ENCODE measurements at places on chromosomes 5 and 9.

- no peak for DNase-seq
Observed at GRCh38 chr5:151597749-151598148, 6.6 kb upstream of the FAT2 start.

GRCh38 chr5:122464191-122464590 is 152.2 kb downstream of the SNCAIP start:
- DNase-seq: no peak

- DNase-seq: peak; percentile 53
Observed at GRCh38 chr5:36397901-36398536, 96.3 kb upstream of the RANBP3L start.

DNA sequence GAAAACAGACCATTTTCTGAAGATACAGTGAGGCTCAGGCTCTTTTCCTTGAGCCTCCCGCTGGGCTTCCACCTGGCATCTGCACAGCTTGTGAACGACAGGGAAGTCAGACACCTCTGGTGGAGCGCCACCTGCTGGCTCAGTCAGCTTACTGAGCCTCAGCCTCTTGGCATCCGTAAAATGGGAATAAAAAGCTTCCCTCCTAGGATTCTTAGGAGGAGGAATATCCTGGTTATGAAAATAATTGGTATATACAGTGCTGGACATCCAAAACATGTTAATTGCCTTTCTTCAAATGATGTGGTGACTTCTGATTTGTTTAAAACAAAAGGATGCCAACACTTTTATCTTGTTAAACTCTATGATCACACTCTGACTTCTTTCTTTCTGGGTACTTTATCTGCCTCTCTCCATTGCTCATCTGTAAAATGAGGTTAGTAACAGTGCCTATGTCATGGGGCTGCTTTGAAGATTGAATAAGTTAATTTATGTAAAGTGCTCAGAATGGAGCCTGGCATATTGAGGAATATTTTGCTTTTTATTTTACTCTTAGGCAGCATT is 67.5 kb downstream of the MAMDC2 start:
- DNase-seq: peak; percentile 63

- DNase-seq: peak; percentile 51
Observed at GRCh38 chr5:53126521-53126920, 17.0 kb upstream of the MOCS2 start.

DNA sequence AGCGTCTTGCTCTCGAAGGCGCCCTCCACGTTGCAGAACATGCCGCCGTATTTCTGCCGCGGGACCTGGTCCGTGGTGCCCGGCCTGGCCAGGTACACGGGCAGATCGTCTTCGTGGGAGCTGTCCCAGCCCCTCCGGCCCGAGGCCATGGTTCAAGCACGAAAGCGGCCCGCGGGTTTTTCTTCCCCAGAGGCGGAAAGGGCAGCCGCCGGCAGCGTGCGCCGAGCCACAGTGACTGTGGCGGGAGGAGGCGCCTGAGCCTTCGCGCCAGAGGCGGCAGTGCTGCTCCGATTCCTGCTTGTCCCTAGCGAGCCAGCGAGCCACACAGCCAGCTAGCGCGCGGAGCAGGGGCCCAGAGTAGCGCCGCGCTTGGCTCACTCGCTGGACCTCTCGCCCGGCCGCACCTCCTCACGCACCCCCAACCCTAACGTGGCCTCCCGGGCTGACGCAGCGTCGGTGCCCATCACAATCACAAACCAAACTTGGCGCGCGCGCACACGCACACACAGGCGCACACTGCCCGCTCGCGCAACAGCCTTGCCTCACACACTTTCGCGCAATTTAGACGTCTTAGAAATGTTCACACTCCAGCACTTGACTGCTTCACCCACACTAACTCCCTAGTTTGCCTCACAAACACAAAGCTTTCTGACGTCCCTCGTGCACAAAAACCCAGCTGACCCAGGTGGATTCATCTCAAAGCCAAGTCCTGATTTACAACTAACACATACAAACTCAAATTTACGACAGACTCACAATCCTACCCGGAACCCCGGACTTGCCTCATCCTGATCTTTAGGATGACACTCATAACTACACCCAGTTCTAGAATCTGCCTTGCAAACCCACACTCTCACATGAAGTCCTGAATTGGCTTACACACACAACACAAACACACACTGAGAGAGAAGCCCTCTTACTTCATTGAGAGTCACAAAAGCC is at the start of gene DPYSL3:
DPYSL3 (minus strand) TSS at position 359 of the 942 bp plus-strand sequence; CDS start at position 149, 210 bp downstream.
- DNase-seq: peak; percentile 29

DNA sequence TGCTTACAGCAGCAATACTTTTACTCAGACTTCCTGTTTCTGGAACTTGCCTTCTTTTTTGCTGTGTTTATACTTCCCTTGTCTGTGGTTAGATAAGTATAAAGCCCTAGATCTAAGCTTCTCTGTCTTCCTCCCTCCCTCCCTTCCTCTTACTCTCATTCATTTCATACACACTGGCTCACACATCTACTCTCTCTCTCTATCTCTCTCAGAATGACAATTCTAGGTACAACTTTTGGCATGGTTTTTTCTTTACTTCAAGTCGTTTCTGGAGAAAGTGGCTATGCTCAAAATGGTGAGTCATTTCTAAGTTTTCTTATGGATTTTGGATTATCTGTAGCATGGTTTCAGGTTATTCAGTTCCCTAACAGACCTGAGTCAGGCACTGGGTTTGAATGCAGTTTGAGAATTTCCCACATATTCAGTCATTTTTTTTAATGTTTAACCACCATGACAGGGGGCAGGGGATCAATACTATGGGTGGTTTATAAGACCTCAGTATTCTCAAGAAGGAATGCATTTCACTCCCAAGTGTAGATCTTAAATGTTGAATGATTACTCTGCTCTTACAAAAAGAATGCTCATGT is at the start of gene IL7R:
IL7R (plus strand) TSS at position 127 of the 587 bp plus-strand sequence; CDS start at position 214, 87 bp downstream.
- peak; percentile 13 for DNase-seq

GRCh38 chr5:109516390-109516789 is 106.6 kb upstream of the PJA2 start:
- DNase-seq: peak; percentile 6

GRCh38 chr5:68245319-68245718 is 29.8 kb downstream of the PIK3R1 start:
- DNase-seq: peak; percentile 88

DNA sequence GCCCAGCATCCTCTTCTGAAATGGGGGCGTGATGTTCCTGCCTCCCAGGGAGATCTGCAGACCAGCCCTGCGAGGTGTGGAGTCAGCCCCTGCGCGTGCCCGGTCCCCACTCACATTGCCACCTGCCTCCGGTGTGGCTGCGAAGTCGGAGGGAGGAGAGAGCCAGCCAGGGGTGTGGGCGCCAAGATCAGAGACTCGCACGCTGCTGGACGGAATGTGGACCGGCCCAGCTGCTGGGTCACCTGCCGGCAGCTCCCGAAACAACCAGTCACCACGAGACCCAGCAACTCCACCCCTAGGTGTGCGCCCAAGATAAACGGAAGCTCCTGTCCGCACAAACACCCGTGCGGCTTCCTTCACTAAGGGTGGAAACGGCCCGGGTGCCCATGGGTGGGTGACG is 51.1 kb upstream of the EGFL7 start:
- DNase-seq: no peak

- no peak for DNase-seq
Observed at GRCh38 chr5:76546497-76547102, 76.6 kb downstream of the F2RL2 start.

GRCh38 chr9:93255994-93256877 is 72.3 kb downstream of the WNK2 start:
- no peak for DNase-seq

DNA sequence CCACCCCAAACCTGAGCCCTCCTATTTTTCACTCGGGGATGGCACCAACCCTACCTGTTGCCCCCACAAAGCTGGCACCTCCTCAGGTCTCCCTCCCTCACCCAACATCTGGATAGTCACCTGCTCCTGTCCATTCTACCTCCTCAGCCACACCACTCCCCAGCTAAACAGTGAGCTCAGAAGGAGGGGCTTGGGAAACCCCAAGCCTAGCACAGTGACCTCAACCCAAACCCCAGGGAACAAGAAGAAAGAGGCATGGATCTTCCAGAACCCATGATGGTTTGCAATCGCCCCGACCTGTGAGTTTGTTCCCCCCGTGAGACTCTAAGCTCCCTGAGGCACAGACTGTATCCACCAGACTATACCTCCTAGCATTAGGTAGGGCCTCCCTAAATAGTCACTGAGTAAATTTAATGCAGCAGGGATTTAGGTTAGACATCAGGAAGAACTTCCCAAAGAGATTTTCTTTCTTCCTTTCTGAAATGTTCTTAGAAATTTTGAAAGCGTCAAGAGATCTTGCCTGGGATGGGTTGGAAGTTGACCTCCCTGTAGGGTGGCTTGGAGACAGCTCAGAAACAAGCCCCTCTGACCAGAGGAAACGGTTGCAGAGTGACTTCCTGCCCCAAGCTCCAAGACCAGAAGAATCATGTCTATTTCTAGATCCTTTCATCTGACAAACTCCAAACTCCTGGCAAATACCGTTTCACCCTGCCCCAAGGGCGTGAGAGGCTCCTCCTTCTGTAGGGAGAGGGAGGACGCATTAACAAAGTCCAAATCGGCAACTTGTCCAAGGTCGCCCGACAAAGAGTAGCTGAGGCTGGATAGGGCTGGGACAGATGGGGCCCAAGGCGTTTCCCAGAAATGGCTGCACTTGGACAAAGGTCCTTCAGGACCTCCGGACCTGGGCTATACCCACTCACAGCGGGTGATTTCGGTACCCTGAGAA is 4.1 kb downstream of the FIBCD1 start:
- DNase-seq: no peak

- DNase-seq: peak; percentile 49
Observed at GRCh38 chr5:126656401-126657007, 55.8 kb downstream of the PHAX start.

GRCh38 chr9:123965801-123966686 is 36.1 kb upstream of the DENND1A start:
- DNase-seq: no peak

DNA sequence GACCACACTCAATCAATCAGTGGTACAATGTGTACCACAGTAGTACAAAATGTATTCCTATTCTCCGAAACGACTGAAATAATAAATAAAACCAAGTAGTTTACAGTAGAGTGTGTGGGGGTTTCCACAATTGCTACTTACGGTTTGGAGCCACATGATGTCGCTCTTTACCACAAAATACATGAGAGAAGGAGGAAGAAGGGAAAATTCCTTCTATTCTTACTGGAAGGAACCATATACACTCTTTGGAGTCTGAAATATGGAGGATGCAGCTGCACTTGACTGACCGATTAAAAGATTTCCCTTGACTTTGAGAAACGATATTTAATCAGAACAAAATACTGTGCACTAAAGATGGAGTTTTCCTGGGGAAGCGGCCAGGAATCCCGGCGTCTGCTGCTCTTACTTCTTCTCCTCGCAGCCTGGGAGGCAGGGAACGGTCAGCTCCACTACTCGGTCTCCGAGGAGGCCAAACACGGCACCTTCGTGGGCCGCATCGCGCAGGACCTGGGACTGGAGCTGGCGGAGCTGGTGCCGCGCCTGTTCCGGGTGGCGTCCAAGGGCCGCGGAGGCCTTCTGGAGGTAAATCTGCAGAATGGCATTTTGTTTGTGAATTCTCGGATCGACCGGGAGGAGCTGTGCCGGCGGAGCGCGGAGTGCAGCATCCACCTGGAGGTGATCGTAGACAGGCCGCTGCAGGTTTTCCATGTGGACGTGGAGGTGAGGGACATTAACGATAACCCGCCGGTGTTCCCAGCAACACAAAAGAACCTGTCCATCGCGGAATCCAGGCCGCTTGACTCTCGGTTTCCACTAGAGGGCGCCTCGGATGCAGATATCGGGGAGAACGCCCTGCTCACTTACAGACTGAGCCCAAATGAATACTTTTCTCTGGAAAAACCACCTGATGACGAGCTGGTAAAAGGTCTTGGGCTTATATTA is at the start of gene PCDHA4:
PCDHA4 (plus strand) TSS at position 235 of the 942 bp plus-strand sequence.
- DNase-seq: peak; percentile 21

DNA sequence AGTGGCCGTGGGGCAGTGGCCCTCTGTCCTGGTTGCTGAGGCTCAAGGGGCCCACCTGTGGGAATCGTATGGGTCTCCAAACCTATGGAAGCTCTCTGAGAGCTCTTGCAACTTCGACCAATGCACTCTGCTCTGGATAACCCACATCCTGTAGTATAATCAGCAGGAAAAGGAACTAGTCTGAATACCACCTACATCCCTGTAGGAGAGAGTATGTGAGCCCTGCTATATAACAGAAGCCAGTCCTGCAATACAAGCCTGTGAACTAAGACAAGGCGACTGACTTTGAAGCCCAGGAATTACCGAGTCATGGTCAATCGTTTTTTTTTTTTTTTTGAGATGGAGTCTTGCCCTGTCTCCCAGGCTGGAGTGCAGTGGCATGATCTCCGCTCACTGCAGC is 29.8 kb upstream of the BICD2 start:
- no peak for DNase-seq

DNA sequence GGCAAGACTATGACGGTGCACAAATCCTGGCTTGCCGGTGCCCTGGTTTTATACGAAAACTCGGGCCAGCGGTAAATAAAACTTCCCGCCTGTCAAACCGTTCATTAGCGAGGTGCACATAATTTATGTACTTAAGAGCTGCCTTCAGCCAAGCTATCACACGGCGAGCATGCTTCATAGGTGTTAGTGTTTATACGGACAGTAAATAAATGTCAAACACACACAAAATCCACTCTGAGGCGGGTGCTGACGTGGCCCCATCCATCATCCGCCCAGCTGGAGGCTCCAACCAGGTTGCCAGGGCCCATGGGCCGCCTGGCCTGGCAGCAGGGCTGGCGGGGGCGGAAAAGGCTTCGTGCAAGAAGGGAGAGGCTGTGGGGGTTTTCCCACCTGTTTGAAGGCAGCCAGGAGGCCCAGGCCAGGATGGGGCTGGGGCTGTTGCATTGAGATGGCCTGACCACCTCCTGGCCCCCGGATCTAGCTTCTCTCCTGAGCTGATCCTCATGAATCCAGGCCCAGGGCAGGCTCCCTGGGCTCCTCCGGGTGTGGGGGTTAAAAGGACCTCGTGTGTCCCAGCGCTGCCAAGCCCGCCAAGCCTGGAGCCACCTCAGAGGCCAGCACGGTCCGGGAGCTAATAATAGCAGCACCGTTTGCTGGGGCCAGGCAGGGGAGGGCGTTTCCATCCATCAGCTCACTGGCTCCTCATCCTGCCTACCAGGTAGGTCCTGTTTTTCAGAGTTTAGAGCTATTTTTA is 43.2 kb downstream of the BARX1 start:
- no peak for DNase-seq

DNA sequence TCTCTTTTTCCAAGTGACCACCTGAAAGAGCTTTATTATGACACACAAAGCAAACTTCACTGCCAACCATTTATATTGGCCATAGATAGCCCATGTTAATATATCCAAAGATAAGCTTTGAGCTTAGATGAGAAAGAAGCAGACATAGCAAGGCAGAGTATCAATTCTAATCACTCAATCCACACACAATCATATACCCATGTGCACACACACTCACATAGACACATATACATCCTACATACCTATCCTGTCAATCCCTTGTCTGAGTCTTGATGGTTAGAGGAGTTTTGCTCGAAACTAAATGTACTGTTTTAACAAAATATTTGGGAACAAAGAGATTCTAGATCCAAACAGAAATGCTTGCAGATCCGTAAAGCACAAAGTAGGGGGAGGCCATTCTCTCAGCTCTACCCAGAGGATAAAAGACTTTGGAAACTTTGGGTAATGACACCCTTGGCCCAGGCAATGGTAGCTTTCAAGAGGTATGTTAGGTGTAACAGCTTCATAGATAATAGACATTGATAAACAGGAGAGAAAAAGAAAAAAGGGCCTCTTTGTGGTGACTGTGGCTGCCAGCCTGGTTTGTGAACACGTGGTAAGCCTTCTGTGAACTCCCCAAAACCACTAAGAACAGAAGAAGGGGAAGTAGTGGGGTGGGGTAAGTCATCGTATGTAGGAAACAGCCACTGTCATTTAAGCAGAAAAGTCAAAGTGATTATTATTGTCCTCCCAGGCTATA is 121.6 kb downstream of the TLR4 start:
- DNase-seq: no peak
